Effector CD4-positive, alpha-beta T cell (primary cell): ENCODE measurements at places on chromosomes 6 and 20.

GRCh38 chr6:148112851-148113319 lies 229.8 kb upstream of the SASH1 start:
- no peak for DNase-seq

DNA sequence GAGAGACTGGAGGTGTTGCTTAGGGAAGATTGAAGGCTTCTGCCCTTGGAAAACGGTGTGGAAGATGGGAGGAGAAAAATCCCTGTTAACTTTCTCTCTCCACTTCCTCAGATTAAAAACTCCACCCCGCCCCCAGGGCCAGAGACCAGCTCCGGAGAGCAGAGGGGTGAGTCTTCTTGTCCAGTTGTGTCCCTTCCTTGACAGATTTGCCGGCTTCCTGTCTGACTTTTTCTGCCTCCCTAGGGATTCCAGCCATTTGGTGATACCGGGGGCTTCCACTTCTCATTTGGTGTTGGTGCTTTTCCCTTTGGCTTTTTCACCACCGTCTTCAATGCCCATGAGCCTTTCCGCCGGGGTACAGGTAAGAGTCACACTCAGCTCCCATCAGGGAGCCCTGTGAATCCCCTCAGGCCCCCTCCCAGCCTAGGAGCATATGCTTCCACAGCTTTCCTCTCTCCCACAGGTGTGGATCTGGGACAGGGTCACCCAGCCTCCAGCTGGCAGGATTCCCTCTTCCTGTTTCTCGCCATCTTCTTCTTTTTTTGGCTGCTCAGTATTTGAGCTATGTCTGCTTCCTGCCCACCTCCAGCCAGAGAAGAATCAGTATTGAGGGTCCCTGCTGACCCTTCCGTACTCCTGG lies 1.7 kb downstream of the RNF5 start:
- no peak for DNase-seq

DNA sequence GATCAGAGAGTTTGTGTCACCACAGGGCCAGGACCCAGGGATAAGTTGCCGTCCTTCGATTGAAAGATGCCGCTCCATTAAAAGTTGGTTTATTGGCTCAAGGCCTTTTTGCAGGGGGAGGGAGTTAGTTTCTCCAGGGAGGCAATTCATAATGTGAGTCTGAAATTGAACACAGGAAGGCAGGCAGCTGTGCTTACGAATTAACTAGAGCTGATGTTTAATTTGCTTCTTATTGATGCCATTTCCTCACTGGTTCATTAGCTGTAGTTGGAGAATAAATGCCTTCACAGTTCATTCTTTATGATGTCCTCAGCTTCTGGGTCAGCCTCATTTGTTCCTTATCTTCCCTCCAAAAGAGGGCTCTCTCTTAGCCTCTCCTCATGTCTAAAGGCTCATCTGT lies 113.2 kb upstream of the PTPRT start:
- no peak for DNase-seq

- DNase-seq, result no peak
These were observed 32.0 kb downstream of the SIRPA start for GRCh38 chr20:1927217-1927616.

- DNase-seq, result no peak
These were observed 3.0 kb upstream of the TMEM14C start for GRCh38 chr6:10719964-10720264.

DNA sequence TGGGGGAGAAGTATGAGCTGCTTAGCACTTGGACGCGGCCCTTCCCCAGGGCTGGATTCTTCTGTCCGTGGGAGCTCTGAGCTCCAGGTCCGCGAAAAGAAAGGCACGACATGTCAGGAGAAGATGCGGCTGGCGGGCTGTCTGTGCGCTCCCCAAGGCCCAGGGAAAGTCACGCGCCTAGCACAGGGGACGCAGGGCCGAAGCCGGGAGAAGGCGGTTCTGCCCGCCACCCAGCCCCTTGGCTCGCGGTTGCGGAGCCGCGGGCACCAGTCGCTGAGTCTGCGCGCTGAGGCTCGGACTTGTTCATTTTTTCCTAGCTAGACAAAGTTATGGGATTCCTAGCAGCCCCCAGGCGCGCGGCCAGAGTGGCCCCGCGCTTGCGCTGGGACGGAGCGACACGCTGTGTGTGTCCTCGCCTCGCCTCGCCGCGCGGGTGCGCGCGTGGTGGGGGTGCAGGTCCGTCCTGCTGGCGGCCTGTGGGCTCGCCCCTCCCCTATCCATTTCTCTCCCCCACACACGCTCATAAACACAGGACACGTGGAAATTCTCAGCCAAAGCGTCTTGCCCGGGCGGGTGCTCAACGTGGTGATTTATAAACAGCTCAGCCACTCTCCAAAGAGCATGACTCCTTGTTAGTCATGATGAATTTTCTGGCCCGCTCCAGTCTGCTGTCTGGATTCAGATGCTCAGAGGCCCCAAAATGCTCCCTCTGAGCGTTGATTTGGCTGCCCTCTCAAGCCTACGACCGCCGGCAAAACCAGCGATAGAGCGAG lies 1.9 kb upstream of the POU3F2 start:
- no peak for DNase-seq

DNA sequence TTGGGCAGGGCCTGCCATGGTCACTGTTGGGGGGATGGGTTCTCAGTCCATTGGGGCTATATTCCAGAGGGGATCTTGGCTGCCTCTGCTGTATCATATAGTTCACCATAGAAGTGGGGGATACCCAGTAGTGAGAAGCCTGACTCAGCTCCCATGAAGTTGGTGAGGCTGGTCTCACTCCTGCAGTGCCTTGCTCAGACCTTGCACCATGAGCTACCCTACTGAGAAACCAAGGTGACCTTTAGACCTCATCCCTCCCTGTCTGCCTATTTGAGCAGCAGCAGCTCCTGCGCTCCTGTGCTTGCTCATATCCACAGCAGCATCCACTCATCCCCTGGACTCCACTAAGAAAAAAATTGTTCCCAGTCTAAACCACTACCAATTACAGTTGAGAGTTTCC lies 56.0 kb upstream of the HEY2 start:
- DNase-seq, result no peak

DNA sequence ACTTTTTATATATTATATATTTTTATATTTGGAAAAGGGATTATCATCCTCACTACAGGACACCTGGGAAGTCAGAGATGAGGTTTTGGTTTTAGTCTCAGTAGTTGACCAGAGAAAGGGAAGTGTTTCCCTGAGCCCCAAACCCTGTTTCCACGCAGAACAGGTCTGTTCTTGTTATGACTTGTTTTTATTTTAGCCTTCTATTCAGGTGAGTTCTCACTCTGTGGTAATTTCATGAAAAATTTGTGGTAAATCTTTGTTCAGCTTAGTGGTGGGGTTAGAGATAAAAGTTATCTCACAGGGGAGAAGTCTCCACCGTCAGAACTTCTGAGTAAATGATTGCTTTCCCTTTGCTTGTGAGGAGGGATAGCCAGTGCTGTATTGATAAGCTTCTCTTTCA lies 224.9 kb downstream of the FARS2 start:
- no peak for DNase-seq

DNA sequence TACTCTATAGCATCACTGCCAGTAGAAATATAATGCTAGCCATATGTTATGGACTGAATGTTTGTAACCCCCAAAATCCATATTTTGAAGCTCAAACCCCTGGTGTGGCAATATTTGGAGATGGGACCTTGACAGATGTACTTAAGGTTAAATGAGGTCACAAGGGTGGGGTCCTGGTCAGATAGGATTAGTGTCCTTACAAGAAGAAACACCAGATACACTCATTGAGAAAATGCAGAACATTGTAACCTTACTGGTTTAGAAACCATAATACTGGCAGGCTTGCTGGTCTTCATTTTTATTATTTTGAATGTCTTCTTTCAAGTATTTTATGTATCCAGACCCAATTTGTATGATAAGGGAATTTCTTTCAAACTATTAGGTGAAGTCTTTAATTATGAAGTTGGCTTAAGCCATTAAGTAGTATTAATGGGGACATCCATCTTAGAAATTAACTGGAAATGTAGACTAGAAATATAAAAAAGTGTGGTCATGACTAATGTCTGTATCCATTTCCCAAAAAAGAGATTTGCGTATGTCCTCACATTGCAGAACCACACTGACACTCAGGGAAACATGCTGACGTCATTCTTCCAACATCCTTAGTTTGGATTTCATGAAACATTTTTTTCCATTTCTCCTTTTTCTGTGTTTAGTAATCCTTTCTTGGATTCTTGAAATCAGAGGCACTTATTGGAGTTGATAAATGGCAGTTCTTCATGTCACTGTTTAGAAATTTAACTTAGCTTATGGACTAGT lies 32.4 kb downstream of the SLC16A10 start:
- no peak for DNase-seq

GRCh38 chr20:32962053-32962452 lies 42.2 kb downstream of the SUN5 start:
- no peak for DNase-seq

DNA sequence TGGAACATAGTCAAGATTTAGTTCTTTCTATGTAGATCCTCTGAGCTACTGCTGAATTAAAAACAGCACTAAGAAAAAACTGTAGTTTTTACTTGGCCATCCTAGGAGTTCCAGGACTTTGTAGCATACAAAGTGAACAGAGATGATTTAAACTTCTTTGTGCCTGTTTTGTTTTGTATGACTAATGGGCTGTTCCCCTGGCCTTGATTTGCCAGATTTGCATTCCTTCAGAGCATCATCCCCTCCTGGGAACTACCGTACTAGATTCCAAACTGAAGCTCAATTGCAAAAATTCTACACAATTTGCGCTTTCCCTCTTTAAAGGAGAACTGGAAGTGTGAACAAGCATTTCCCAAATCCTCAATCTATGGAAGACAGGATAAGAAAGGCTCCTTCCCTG lies 23.1 kb downstream of the ACOT13 start:
- no peak for DNase-seq

- no peak for DNase-seq
These were observed 47.6 kb upstream of the PTGIS start for GRCh38 chr20:49615401-49616153.

DNA sequence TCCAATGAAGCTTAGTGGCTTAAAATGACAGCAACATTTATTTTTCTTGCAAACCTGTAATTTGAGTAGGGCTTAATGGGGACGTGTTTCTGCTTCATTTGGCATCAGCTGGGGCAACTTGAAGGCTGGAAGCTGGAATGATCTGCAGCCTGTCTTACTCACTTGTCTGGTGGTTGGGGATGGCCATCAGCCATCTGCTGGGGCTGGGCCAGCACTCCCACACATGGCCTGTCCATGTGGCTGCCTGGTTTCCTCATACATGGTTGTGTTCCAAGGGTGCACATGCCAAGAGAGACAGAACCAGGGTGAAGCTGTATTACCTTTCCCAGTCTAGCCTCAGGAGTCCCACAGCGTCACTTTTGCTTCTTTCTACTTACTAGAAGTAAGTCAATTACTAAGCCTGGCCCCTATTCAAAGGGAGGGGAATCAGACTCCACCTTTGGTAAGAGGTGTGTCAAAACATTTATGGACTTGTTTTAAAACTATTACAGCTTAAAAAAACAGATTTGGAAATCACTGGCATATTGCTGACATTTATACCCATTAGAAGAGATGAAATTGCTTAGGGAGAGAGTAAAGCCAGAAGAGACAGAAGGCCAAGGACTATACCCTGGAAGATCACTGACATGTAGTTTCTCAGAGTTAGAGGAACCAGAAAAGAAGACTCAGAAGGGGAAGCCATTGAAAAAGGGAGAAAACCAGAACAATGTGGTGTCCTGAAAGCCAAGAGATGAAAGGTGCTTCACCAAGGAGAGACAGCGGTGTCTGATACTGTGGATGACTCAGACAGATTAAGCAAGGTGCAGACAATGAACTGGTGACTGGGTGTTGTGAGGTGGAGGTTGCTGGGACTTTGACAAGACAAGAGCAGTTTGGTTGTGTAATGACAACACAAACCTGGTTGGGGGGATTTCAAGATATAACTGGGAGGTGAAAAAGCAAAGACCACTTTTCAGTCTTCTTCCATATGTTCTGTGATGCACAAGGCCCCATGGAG lies 345.2 kb downstream of the GJA1 start:
- DNase-seq, result no peak

GRCh38 chr6:5053864-5054244 lies 31.3 kb upstream of the PPP1R3G start:
- no peak for DNase-seq

DNA sequence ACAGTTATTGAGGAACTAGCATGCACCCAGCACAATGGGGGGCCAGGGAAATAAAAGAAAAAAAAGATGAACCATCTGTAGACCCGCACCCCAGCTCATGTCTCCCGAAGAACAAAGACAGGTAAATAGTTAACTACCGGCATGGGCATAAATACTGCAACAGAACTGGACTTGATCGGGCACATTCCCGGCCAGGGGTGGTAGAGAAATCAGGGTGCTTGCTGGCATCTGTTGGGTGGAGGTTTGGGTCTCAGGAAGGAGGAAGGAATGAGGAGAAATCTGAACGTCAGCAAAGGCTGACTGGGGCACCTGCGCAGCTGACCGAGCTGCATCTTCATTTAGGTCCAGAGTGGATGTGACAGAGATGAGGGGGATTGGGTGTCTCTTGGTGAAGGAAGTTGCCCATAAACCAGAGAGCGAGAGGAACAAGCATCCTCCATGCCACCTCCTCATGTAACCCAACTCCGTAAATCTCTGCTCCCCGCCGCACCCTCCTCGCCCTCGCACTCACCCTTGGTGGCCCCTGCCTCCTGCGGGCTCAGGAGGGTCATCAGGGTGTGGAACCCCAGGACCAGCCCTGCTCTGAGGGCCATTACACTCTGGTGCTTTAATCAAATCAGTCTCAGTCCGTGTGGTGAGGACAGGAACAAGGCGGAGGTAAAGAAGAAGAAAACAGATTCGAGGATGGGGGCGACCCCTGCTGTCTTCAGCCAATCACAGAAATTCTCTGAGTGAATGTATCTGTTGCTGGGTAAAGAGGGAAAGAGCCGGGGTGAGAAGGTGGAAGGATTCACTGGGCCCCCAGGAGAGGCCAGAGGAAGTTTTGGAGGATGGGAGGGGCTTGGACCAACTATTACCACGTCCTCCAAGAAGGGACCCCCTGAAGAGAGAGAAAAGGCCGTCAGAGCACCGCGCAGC lies at the start of gene HLA-DOA:
HLA-DOA (minus strand) TSS at position 648 of the 918 bp plus-strand sequence.
- DNase-seq, result no peak

- DNase-seq, result no peak
These were observed 140.7 kb downstream of the ZDHHC14 start for GRCh38 chr6:157521362-157522335.

DNA sequence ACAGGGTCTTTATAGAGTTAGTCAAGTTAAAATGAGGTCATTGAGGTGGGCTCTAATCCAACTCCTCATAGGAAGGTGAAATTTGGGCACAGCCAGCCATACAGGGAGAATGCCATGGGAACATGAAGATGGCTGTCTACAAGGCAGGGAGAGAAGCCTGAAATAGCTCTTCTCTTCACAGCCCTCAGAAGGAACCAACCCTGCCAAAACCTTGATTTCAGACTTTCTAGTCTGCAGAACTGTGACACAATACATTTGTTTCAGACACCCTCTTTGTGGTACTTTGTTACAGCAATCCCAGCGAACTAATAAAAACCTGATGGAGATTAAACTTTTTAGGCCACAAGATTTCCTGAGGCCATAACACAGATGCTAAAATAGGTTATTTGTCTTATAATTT lies 43.1 kb upstream of the HECA start:
- DNase-seq, result no peak

GRCh38 chr6:35018746-35019145 lies 122.4 kb downstream of the TCP11 start:
- no peak for DNase-seq

- DNase-seq, result no peak
These were observed 11.5 kb downstream of the TREML4 start for GRCh38 chr6:41239467-41240159.
